ENCODE measurements at places on chromosomes 16 and 17. TPM values are rescaled to one million over a fixed set of nuclear protein-coding genes. Genes with fewer than 3 reads are reported as not detected.
A peak's percentile ranks its signal among the peaks of the same experiment; 100 is the strongest.

Gene MYH2
- 1.4 TPM for polyA plus RNA-seq

Gene CTRB2
- 26.6 TPM for polyA plus RNA-seq

Gene WNT9B
- polyA plus RNA-seq, result not detected

Gene DDX42
- 52.7 TPM for polyA plus RNA-seq

Gene COG8
- polyA plus RNA-seq, result 11.5 TPM

Gene VWA3A
- polyA plus RNA-seq, result 0.30 TPM

Gene KIF19
- polyA plus RNA-seq, result 0.46 TPM

Gene KRTAP4-1
- polyA plus RNA-seq, result not detected

Gene NHLRC4
- polyA plus RNA-seq, result 1.4 TPM

Gene CDK12
- polyA plus RNA-seq, result 5.1 TPM

Gene TSPOAP1
- polyA plus RNA-seq, result 6.5 TPM

Gene SNX20
- 1.4 TPM for polyA plus RNA-seq

DNA sequence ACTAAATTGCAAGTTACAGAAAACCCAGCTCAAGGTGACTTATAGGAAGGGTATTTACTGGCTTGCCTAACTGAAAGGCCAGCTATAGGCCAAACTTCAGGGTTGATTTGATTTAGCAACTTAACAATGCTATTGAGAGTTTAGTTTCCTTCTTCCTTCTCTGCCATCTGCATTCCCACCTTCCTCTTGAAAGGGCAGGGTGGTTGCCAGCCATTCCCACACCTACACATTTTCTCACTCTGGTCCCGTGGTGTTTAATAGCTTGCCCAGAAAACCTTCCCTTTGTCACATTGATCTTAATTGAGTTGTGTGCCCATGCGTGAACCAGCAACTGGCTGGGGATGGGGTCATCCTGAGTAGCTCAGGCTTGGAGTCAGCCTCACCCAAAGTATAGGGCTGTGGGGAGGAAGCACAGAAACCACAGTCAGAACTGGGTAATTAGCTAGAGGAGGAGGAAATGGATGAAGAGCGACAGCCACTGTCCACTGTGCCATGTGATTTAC is 194.7 kb downstream of the SPECC1 start:
- DNase-seq, result no peak

GRCh38 chr16:81511371-81511770 is 66.8 kb downstream of the CMIP start:
- no peak for DNase-seq

- DNase-seq, result peak; percentile 42
Measured at GRCh38 chr17:15892731-15893657, 51.9 kb upstream of the ADORA2B start.

DNA sequence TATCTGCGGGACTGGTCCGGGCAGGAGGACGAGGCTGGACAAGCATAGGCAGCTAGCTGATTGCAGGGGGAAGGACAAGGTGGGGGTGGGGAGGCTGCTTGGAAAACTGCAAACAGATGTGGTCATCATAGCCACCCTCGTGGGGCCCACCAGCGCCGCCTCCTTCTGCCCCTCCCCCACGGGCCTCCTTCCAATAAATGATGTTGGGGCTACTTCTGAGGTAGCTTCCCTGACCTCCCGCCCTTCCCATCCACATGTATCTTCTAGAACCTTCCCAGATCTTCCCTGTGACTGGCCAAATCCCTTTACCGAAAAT is 12.3 kb upstream of the CDC42EP4 start:
- DNase-seq, result no peak

DNA sequence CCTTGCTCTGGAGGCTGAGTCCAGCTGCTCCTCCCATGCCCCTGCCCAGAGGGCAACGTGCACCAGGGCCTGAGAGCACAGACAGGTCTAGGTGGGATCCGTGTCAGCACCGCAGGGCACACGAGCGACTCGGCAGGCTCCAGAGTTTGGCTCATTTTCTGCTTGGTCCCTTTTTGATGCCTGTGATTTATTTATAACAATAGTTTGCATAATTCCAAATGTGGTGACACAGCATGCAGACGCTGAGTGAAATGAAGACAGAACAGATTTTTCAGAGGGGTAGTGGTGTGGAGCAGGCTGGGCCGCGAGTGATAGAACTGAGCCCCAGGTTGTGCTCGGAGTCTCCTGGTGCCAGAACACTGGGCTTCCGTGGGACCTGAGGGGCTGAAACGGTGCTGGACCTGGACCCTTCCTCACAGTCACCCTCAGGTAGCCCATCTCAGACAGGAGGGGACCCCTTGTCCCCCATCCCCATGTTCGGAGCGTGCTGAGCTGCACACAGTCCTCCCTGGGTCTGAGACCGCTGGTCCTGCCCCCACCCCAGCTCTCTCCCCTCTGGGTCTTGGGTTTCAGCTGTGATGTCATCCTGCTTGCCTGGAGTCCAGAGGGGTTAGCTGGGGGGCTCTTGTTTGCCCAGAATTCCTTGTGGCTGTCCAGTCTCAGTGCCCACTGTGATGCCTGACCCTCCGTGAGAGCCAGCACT is 95.9 kb downstream of the METRNL start:
- no peak for DNase-seq

GRCh38 chr16:50478075-50478772 is 70.0 kb upstream of the NKD1 start:
- no peak for DNase-seq

DNA sequence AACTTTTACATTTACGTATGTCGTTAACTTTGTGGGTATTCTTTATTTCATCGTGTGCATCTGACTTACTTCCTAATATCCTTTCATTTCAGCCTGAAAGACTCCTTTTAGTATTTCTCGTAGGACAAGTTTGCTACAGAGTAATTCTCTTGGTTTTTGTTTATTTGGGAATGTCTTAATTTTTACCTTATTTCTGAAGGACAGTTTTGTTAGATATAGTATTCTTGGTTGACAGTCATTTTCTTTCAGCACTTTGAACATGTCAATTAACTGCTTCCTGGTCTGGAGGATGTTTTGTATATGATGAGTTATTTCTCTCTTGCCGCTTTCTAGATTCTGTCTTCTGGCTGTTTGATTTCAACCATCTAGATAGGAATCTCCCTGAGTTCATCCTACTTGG is 109.2 kb upstream of the NACA2 start:
- no peak for DNase-seq

- DNase-seq, result no peak
Measured at GRCh38 chr17:9346296-9346926, 229.2 kb downstream of the STX8 start.

DNA sequence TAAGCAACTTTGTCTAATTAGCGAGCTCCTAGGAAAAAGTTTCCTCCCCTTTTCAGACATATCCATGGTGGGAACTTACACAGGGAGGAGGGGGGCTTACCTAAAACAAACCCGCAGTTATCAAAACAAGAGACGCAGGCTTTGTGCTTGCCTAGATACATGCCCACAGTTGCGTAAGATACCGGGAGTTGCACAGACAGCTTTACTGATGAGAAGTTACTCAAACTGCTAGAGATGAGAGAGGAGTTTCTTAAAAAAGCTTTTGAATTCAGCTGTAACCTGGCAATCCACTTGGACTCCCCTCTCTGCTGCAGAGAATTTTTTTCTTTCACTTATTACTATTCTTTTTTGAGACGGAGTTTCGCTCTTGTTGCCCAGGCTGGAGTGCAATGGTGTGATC is 6.8 kb upstream of the ZP2 start:
- DNase-seq, result no peak

GRCh38 chr16:23838485-23839142 is 2.8 kb downstream of the PRKCB start:
- DNase-seq, result no peak

DNA sequence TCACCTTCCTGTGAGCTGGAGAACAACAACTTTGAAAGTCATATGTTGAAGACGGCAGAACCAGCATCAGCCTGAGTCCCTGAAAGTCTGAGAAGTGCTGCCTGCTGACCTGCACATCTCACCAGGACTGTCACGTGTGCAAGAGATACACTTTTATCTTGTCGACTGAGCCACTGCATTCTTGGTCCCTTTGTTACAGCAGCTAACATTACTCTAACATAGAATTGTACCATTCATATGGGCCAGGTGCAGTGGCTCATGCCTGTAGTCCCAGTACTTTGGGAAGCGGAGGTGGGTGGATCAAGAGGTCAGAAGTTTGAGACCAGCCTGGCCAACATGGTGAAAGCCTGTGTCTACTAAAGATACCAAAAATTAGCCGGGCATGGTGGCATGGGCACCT is 40.1 kb downstream of the MARCHF10 start:
- no peak for DNase-seq

DNA sequence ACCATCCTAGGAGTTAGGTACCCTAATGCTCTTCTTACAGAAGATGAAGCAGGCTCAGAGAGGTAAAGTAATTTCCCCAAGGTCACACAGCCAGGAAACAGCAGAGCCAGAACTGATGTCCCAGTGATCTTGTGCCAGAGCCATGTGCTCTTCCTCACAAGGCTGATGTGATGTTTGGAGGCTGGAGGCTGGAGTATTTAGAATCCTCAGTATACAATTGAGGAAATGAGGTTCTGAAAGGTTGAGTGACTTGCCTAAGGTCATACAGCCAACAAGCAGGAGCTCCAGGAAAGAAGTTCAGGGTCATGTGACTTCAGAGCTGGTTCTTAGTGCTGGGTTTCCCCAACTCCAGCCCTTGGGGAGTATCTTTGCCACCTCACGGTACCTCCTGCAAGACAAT is 18.5 kb downstream of the ITPRIPL2 start:
- no peak for DNase-seq

GRCh38 chr16:90015586-90016338 is 3.5 kb downstream of the DBNDD1 start:
- no peak for DNase-seq

Measured in stomach (tissue), 19 donors.